ENCODE measurements at places on chromosomes 3 and 15.

GRCh38 chr3:64188810-64189560 lies 36.3 kb downstream of the PRICKLE2 start:
- no peak for DNase-seq

GRCh38 chr3:25144430-25144829 lies 283.6 kb upstream of the RARB start:
- DNase-seq: no peak

DNA sequence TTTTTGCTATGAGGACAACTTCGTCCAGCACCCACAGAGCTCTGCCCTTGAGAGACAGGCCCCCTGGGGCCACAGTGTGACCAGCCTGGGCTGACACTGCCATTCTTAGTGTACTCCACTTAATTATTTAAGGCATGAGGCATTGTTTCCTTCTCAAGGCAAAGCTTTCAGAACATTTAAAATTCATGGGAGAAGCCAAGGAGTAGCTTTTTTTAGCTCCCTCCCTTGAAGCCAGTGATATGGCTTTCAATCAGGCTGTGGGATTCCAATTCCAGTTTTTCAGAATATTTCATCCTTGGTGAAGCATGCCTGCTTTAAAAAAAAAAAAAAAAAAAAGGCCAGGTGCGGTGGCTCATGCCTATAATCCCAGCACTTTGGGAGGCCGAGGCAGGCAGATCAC lies 21.3 kb downstream of the HOMER2 start:
- DNase-seq: no peak

DNA sequence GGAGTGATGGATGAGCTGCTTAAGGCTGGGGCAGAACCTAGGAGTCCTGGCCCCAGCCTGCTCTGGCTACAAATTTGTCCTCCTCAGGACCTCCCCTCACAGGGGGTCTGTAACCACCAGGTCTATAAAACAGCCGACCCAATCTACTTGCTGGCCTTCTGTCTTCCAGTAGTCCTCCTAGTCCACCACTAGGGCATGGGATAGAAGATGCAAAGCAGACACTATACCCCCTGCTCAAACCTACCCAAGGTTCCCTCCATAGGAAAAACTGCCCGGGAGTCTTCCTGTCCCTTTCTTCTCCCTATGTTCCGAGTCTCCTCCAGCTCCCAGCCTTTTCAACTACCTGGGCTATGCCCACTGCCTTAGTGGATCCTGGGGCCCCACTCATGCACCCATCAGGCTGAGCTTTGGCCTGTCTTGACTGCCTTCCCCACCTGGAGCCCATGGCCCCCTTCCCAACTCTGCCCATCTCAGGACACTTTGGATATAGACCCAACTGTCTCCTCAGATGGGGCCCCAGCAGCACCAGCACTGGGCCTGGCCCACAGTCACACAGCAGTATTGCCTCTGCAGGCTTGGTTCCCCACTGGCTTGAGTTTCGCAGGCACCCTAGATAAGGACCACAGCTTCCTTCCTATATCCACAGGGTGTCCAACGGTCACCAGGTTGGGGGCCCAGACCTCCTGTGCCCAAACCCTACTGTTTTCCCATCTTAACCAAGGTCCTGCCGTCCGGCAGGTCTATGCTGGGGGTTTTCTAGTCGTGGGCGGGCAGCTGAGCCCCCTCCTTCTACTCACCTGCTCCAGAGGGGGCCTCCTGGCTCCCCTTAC lies 1.1 kb downstream of the HYAL3 start:
- no peak for DNase-seq

Measured in effector CD4-positive, alpha-beta T cell (primary cell).